HepG2 (cell line): ENCODE measurements at places on chromosomes 2 and 18. TPM values are rescaled to one million over a fixed set of nuclear protein-coding genes. Genes with fewer than 3 reads are reported as not detected.
A peak's percentile ranks its signal among the peaks of the same experiment; 100 is the strongest.

- H3K27ac ChIP-seq, result no peak overlapping the region
- peaks cover 58% of the 10 kb centered on the region for H3K4me1 ChIP-seq
- DNase-seq, result no peak
- H3K36me3 ChIP-seq, result no peaks in the 10 kb centered on the region
These were observed 133.4 kb downstream of the RGPD3 start for GRCh38 chr2:106334802-106335201.

- no peaks in the 10 kb centered on the region for H3K4me1 ChIP-seq
- H3K27me3 ChIP-seq, result no peaks in the 10 kb centered on the region
- H3K4me3 ChIP-seq, result no peak overlapping the region
- DNase-seq, result no peak
- H3K36me3 ChIP-seq, result no peaks in the 10 kb centered on the region
These were observed 428.2 kb upstream of the ETAA1 start for GRCh38 chr2:66968946-66969345.

DNA sequence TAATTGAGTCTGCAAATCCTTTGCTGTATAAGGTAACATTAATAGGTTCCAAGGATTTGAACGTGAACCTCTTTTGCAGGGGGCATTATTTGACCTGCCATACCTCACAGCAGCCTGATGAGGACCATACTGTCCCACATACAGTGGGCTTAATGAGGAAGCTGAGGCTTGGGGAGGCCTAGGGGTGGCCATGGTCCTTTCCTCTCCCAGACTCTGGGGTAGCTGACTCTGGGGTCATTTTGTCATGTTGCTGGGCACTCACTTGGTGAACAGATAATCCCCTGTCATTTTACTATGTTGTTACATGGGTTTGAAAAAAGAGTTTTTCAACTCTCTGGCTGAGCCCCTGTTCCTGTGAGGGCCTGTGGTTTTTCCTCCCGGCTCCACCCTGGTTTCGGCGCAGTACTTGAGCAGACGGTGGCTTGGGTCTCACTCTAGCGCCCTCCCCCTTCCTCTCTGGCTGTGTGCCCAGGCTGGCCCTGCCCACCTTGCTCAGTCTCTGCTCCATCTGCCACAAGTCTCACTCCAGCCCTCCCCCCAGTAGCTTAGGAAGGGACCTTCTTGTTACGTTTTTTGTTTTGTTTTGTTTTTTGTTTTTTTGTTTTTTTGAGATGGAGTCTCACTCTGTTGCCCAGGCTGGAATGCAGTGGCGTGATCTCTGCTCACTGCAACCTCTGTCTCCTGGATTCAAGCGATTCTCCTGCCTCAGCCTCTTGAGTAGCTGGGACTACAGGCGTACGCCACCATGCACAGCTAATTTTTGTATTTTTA lies 21.0 kb downstream of the INPP4A start:
- no peak overlapping the region for H3K27ac ChIP-seq
- no peak overlapping the region for H3K4me3 ChIP-seq
- DNase-seq, result no peak

- no peaks in the 10 kb centered on the region for H3K36me3 ChIP-seq
- H3K27me3 ChIP-seq, result no peaks in the 10 kb centered on the region
- H3K27ac ChIP-seq, result no peak overlapping the region
- DNase-seq, result no peak
- H3K4me3 ChIP-seq, result no peak overlapping the region
- peaks cover 34% of the 10 kb centered on the region for H3K4me1 ChIP-seq
These were observed 61.4 kb upstream of the IL1R1 start for GRCh38 chr2:102081243-102081522.

GRCh38 chr18:74869904-74870863 lies 272.5 kb downstream of the ZNF407 start:
- no peak overlapping the region for H3K4me3 ChIP-seq
- H3K27me3 ChIP-seq, result no peaks in the 10 kb centered on the region
- H3K4me1 ChIP-seq, result no peaks in the 10 kb centered on the region
- H3K27ac ChIP-seq, result no peak overlapping the region
- no peak for DNase-seq
- no peaks in the 10 kb centered on the region for H3K36me3 ChIP-seq

DNA sequence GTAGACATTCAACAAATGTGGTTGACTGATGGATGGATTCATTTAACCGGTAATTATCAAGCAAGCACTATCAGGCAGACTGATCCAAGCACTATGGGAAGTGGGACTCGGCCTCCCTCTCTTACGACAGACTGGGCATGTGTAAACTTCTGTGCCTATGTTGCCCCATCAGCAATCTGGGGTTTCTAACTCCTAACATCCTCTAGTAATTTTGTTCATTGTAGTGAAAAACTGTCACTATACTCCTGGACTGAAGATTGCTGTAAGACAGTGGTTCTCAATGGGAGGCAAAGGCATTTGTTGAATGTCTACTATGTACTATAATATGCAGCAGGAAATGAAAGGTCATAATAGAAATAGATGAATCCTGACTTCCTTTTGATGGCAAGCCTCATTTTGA lies 51.2 kb upstream of the CREB1 start:
- no peaks in the 10 kb centered on the region for H3K27me3 ChIP-seq
- no peak overlapping the region for H3K27ac ChIP-seq
- H3K4me1 ChIP-seq, result peaks cover 12% of the 10 kb centered on the region; the same call in 1 of the 2 replicates
- H3K36me3 ChIP-seq, result no peaks in the 10 kb centered on the region

DNA sequence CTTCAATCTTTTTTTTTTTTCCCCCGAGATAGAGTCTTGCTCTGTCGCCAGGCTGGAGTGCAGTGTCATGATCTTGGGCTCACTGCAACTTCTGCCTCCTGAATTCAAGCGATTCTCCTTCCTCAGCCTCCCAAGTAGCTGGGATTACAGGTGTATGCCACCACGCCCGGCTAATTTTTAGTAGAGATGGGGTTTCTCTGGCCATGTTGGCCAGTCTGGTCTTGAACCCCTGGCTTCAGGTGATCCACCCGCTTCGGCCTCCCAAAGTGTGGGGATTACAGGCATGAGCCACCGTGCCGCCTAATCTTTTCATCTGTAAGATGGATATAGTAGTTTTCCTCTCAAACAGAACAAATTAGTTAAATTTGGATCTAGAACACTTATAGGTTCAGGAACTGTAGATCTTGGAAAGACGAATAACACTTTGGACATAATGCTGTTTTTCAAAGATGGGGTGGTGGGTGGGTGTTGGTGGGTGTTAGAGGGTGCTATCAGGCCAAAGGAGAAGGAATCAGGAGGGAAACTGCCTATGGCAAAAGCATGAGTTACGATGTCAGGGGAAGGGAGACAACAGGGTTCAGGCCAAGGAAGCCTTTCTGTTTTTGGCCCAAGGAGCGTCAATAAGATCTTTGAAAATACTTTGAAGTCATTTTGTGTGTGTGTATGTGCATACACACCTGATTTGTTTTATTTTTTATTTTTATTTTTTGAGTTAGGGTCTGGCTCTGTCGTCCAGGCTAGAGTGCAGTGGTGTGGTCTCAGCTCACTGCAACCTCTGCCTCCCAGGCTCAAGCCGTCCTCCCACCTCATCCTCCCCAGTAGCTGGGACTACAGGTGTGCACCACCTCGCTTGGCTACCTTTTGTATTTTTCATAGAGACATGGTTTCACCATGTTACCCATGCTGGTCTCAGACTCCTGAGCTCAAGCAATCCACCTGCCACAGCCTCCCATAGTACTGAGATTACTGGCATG lies 6.8 kb downstream of the RPL37A start:
- peaks cover 6% of the 10 kb centered on the region for H3K36me3 ChIP-seq
- H3K4me3 ChIP-seq, result no peak overlapping the region
- H3K27ac ChIP-seq, result peak overlapping the region; percentile 5
- peaks cover 36% of the 10 kb centered on the region for H3K4me1 ChIP-seq

The GMCL1 gene
- total RNA-seq, result 18.7 and 24.0 TPM in 2 replicates

The MRPL33 gene
- total RNA-seq, result 218 and 227 TPM in 2 replicates
